Cardiac muscle cell (in vitro differentiated cells and primary cell): ENCODE measurements at places on chromosomes 2 and 18.

- DNase-seq: no peak
These were observed 354.3 kb upstream of the ID2 start for GRCh38 chr2:8327371-8328100.

GRCh38 chr2:151619337-151619989 is 114.8 kb downstream of the NEB start:
- DNase-seq: peak; percentile 50

DNA sequence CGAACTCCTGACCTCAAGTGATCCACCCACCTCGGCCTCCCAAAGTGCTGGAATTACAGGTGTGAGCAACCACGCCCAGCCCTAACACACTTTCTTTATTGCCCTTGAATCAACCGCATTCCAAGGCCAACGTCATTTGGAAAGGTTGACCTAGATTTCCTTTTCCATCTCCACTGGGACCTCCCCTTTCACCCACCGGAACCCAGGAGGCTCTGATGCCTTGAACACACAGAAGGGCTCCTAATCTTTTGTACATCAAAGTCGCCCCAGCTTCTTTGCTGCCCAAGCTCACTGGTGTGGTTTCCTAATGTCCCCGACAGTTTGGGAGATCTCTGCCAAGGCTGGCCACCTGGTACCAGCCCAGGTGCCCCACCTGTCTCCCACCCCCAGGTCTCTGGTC is 46.2 kb upstream of the CAB39 start:
- DNase-seq: no peak

- DNase-seq: no peak
These were observed 36.7 kb upstream of the ARL4C start for GRCh38 chr2:234533626-234534025.

GRCh38 chr2:238091436-238092060 is 8.6 kb upstream of the ESPNL start:
- DNase-seq: no peak

DNA sequence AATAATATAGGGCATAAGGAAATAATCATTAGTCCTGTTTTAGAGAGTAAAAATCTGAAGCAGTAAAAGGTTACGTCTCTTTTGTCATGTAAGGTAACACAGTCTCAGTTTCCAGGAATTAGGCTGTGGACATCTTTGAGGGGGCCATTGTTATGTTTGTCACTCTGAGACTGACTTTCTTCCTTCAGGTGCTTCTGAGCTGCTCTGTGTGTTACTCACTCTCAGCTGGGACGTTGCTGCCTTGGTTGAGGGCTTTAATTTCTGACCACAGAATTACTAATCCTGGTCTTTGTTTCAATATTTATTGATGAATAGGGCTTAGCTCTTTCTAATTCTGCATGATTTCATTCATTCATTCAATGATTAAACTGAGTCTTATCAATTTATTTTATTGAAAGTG is 55.9 kb upstream of the SLC38A11 start:
- no peak for DNase-seq

DNA sequence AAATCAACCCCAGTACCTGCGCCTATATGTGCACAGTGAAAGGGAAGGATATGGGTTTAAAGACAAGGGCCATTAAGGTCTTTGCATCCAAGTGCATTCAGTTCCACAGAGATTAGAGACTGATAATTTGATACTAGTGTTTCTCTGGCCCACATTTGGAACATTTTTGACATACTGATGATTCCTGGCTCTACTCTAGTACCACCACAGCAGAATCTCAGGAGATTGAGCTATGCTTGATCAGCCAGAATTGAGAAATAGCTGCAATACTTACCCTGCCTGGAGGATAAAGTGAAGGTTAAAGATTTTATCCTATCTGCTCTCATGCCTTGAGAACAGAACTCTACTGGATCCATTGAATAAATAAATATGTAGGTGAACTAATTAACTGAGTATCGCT is 1267.8 kb downstream of the SUCLG1 start:
- DNase-seq: peak; percentile 48

DNA sequence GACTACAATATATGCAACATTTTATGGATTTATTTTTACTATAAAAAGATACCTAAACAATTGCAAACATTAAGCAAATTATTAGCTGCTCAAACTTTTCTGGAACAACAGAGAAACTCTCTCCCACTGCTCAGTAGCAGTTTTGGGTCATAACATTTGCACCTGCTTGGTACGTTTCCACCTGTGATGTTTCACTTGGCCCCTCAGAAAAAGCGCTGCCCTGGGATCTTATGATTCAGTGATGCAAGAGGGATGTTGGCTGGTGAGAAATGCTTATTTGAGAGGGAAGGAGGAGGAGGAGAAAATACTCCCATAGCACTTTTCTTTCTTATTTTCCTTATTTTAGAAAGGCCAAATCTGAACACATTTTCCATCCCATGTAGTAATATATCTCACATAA is 9.2 kb downstream of the IRS1 start:
- no peak for DNase-seq

- peak; percentile 81 for DNase-seq
These were observed 200.6 kb upstream of the RASGRP3 start for GRCh38 chr2:33275689-33276444.

DNA sequence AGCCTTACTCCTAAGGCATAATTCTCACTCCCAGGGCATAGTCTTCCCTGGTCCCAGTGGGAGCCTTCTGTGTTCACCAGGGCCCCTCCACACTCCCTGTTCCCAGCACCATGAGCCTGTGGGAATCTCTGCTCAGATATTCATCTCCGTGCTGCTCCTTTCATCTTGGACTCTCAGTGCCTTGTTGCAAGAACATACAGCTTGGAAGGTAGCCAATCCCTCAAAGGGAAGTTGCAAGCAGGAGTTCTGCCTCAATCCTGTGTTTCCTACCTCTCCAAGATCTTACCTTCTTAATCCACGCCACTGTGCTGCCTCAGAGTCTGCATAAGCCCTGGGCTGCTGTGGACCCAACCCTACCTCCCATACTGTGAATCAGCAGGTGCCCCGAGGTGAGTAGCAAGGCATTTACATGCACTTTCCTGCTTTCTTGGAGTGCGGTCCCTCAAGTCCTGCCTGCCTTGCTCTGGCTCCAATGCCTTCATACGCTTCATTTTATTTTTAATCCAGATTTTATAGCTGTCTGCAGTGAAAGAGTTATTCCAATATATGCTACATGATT is 413.8 kb upstream of the RAB6C start:
- DNase-seq: no peak

- DNase-seq: no peak
These were observed 894.1 kb upstream of the PIK3C3 start for GRCh38 chr18:41060967-41061366.

- DNase-seq: no peak
These were observed 18.5 kb downstream of the ZBTB7C start for GRCh38 chr18:48390641-48391040.

- DNase-seq: no peak
These were observed 52.7 kb downstream of the ST6GAL2 start for GRCh38 chr2:106833256-106833655.

DNA sequence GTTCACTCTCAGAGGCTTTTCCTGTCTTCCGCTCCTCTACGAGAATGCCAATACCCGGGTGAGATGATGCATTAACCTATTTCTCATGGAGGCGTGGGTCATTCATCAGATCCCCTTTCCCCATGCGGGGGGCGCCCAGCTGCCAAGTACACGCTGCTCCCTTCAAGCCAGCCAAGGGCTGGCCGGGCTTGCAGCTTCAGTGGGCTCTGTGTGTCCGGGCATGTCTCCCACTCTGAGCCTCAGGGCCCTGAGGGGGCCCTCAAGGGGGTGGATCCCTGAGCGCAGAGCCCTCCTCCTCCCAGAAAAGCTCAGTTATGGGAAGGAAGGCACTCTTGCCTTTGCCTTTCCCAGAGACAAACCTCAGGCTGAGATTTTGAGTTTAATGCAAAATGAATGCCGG is 431.8 kb upstream of the MYT1L start:
- no peak for DNase-seq

- no peak for DNase-seq
These were observed 68.0 kb downstream of the RBMS1 start for GRCh38 chr2:160425434-160426151.

DNA sequence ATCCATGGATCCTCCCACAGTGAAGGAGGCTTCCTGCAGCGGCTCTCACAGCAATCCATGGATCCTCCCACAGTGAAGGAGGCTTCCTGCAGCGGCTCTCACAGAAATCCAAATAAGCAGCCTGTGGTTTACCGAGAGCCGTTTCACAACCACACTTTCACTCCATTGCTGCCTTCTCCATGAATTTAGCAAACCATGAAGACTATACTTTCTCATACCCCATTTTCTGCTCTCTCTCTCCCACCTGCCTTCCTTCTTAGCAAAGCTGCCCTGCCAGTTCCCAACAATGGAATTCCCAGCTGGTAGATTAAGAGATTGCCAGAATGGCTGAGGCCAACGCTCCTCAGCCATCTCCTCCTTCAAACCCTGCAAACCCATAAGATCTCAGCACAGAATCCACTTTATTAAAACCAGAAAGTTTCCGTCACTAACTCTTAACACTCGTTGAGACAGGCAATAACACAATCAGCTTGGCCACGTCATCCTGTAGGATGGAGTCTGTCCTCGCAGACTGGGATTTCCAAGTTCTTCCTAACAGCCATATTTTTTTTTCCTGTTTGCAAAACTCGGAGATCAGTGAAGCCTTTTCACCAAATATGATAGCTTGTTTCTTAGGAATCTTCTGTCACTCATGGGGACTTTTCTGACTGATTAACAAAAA is 162.2 kb downstream of the PXDN start:
- peak; percentile 59 for DNase-seq
